ENCODE measurements at places on chromosomes 4 and X.

- DNase-seq, result no peak
These were observed 36.7 kb downstream of the CLNK start for GRCh38 chr4:10647846-10648245.

- no peak for DNase-seq
These were observed 529.4 kb upstream of the ATOH1 start for GRCh38 chr4:93299118-93299517.

- no peak for DNase-seq
These were observed 54.4 kb downstream of the FAM53A start for GRCh38 chr4:1629699-1630083.

DNA sequence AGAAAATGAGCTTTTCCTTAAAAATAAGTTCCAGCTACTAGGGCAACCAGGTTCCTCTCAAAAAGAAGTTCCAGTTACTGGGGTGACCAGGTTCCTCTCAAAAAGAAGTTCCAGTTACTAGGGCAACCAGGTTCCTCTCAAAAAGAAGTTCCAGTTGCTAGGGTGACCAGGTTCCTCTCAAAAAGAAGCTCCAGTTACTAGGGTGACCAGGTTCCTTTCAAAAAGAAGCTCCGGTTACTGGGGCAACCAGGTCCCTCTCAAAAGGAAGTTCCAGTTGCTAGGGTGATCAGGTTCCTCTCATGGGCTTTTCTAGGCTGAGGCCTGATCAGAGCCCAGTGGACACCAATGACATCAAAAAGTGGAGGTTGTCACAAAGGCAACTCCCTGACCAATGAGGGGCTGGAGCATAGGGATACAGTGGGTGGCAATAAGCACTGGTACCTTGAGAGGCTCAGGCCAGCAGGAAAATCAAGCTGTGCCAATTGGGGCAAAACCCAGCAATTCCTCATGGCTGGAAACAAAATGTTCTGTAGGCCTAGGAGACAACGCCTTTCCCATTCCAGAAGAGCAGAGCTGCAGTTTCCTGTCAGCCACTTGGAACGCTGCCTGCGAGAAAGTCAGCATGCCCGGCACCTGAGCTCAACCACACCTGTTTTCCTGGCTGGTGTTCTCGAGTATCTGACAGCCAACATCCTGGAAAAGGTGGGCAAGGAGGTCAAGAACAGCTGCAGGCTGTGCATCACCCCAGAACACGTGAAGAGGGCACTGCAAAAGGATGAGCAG is 12.3 kb upstream of the SYTL5 start:
- no peak for DNase-seq

GRCh38 chr4:129998436-129999150 is 902.6 kb downstream of the C4orf33 start:
- no peak for DNase-seq

Measured in Daoy (cell line).